ENCODE measurements at places on chromosomes 12 and 14. TPM values are rescaled to one million over a fixed set of nuclear protein-coding genes. Genes with fewer than 3 reads are reported as not detected.
A peak's percentile ranks its signal among the peaks of the same experiment; 100 is the strongest.

GRCh38 chr12:13691598-13691997 lies 289.8 kb downstream of the GRIN2B start:
- no peak for DNase-seq

- peak; percentile 66 for DNase-seq
Observed at GRCh38 chr12:70756118-70756517, 118.9 kb upstream of the PTPRB start.

DNA sequence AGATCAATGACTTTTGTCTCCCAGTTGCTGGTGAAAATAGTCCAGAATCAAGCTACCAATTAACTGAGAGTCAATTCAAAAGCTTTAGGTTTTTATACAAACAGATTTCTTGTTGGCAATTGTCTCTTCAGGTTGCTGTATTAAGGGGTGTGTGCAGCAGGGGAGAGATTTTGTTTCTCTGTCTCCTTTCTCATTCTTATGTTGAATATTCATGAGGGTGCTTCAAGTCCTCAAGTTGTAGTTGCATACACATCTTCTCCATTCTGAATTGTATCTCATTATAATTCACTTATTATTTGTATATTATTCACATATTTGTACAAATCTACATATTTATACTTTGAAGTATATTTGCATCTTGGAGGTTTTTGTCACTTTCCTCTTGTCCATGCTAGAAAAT lies 126.7 kb upstream of the PTPRQ start:
- DNase-seq: no peak

GRCh38 chr12:115763376-115763775 lies 514.1 kb downstream of the MED13L start:
- peak; percentile 37 for DNase-seq

The POLR3B gene
- 11.1 TPM for total RNA-seq
